Effector CD4-positive, alpha-beta T cell (primary cell): ENCODE measurements at places on chromosomes 2 and 18.

DNA sequence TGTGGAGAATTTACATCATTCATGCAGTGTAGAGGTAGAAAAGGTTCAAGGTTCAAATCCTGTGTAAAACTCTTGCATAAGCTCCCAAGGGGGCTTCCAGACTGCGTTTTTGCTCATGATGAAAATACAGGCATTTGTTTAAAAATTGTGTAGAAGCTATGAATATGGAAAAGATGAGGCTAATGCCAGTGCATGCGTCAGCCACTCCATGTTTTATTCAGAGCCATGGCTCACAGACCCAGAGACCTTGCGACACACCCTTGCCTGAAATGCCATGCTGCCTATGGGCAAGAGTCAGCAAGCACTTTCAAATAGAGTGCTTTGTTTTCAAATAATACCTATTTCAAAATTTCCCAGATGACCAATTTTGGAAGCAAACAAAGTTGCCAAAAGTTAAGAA is 262.3 kb downstream of the TRIB2 start:
- DNase-seq, result no peak

- DNase-seq, result no peak
Observed at GRCh38 chr2:83071914-83072313, 1387.2 kb downstream of the SUCLG1 start.

- DNase-seq, result no peak
Observed at GRCh38 chr2:139099721-139100120, 319.5 kb upstream of the NXPH2 start.

DNA sequence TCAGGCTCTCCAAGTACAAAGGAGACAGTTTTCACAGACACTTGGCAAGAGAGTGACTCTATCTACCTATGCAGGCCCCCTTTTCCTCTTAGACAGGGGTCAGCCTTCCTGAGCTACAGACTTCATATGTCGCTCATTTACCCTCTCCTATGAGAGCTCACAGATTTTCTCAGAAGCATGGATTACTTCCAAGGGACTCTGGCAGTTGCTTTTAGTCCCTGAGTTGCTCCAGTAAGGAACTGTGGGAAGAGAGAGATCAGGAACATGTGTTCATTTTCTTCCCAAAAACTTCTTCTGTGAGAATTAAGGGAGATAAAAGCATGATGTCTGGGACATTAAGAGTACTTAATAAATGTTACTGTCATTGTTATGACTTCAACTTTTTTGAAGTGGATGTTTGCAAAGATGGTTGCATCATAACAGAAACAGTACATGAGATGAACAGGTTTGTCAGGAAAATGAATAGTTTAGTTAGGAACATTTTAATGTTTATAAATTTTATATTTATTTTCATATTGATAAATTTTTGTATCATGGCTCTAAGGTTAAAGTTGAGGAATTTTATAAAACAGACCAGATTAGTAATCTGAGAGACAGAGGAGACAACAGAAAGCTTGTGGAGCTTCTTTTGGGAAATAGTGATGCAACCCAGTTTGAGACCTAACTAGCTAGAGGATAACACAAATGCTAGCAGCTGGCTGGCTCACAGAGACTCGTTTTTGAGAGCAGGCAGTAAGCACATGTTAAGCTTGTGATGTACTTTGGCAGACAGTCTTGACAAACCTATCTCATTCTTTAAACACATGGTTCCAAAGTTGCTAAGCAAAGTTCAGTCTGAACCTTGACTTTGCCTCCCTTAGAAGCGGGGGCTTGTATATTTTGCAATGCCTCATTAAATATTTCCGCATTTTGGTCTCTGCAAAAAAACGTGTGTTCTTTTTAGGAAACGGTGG is 21.7 kb upstream of the UGP2 start:
- no peak for DNase-seq

- DNase-seq, result no peak
Observed at GRCh38 chr2:3492951-3493614, 26.2 kb downstream of the ADI1 start.

DNA sequence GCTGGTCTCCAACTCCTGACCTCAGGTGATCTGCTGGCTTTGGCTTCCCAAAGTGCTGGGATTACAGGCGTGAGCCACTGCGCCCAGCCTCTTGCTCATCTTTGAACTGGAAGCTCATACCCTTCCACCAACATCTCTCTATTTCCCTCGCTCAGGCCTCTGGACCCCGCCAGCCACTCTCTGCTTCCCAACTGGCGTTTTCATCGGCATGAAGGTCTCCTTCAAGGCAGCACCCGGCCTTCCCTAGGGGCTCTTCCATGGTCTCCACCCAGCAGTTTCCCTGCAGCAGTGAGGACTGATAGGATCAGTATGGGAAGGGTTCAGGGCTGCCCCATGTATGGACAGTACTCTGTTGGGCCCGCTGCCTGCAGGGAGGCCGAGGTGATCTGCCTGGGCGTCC is 65.8 kb upstream of the HS6ST1 start:
- no peak for DNase-seq

DNA sequence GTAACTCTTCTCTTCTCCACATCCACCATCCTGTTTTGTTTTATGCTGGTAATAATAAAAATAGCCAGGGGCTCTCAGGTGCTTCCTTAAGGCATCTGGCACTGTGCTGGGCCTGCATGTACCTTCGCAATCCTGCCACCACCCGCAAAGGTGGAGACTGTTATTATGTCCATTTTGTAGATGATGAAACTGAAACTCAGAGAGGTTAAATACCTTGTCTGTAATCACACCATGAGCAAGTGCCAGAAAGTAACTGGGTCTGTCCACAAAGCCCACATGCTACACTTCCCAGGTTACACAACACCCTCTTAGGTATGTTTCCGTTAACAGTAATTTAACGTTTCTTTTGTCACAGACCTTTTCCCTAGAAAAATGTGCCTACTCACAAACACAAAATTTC is 27.0 kb downstream of the NRP2 start:
- no peak for DNase-seq

DNA sequence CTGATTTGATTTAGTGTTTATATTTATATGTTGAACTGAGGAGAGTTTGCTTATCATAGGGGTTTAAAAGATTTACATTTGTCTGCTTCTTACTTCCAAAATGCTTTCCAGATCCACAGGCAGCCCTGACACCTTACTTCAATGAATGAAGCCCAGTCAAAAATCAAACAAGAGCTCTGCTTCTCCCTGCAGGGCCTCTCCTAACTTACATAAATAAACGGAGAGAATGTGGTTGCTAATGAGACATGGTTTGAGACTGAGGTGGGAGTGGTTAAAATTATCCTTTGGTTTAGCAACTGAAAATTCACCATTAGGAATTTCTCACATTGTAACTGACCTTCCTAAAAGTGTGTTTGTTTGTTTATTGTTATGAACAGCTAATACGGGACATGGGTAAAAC is 612.3 kb upstream of the FANCL start:
- DNase-seq, result no peak

GRCh38 chr2:157486596-157487270 is 42.8 kb upstream of the CYTIP start:
- no peak for DNase-seq

GRCh38 chr2:210955591-210955990 is 399.2 kb downstream of the CPS1 start:
- no peak for DNase-seq

DNA sequence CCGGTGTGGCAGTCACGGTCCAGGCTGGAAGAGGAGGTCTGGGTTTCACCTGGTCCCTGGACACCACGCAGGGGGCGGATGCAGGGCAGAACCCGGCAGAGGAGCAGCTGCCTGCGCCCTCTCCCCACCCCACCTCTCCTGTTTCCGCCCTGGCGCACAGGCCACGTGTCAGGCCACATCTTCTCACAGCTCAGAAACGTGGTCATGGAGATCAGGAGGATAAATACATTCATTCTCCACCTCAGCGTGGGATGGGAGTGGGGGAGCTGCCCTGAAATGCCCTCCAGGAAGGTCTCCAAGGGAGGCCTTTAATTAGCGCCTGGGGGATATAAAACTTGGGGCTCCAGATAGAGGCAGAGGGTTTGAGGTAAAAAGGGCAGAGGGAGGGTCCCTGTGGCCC is 142.0 kb downstream of the KCTD1 start:
- no peak for DNase-seq

DNA sequence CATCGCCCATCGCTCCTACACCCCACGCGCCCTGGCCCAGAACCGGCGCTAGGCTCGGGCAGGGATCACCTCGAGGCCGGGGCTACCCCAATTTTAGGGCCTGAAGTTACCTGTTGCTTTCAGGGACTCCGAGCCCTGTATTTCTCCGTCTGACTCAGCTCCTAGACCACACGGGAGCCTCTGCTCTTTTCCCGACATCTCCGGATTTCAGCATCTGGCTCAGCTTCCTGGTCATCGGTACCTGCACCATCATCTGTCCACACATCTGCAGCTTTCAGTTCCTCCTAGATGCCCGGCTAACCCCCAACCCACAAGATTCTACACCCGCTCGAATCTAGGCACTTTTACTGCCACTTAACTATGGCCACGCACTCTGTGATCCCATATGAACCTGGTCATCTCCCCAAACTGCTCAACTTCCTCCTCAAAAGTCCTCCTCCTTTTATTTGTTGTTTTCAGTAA is 12.1 kb upstream of the HMSD start:
- no peak for DNase-seq

- peak; percentile 68 for DNase-seq
Observed at GRCh38 chr2:25161055-25161781, 7.2 kb downstream of the POMC start.

- no peak for DNase-seq
Observed at GRCh38 chr2:186017278-186017677, 278.7 kb downstream of the FSIP2 start.

DNA sequence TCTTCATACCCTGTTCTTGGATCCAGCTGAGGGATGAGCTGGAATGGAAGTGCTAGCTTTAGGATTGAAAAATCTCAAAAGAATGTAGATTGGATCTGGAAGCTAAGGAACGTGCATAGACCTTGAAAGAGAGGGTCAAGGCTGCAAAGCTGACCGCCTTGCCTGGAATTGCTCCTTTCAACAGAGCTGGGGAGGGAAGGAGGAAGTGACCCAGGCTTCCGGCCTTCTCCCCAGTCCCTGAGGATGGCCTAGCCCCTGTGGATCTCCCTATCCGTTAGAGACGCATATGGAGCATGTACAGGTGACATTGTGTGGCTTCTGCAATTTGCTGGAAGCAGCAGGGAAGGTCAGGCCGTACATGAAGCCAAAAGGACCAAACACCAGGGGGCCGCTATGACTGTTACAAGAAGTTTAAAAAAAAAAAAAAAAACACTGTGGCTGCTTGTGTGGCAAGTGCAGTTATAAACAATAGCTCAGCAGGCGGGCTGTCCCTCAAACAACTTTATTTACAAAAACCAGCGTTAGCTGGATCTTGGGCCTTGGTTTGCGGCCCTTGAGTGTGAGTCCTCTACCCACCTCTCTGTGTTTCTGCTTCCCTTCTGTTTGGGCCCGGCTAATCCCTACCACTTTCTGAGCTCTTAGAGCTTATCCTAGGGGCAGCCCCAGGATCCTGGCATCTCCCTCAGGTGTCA is 227.6 kb downstream of the SEPTIN10 start:
- no peak for DNase-seq

GRCh38 chr2:186590759-186591505 is 1.1 kb downstream of the ITGAV start:
- peak; percentile 11 for DNase-seq

GRCh38 chr2:50953021-50953420 is 78.9 kb downstream of the NRXN1 start:
- no peak for DNase-seq

DNA sequence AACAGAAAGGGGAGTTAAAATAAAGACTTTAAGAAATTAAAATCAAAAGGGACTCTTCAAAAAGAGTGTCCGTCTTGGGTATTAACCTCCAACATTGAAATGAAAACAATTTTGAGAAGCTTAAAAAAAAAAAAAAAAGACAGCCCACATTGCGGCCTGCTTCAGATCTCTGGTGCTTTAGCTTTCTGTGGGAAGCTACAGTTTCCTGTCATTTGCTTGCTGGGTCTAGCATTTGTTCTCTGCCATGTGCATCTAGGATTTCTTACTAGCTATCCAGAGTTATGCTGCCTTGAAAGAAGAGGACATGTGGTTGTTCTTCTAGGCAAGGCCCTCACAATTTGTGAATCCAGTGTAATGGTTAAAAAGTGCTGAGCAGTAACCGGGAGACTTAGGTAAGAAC is 375.3 kb downstream of the SLC4A3 start:
- no peak for DNase-seq

DNA sequence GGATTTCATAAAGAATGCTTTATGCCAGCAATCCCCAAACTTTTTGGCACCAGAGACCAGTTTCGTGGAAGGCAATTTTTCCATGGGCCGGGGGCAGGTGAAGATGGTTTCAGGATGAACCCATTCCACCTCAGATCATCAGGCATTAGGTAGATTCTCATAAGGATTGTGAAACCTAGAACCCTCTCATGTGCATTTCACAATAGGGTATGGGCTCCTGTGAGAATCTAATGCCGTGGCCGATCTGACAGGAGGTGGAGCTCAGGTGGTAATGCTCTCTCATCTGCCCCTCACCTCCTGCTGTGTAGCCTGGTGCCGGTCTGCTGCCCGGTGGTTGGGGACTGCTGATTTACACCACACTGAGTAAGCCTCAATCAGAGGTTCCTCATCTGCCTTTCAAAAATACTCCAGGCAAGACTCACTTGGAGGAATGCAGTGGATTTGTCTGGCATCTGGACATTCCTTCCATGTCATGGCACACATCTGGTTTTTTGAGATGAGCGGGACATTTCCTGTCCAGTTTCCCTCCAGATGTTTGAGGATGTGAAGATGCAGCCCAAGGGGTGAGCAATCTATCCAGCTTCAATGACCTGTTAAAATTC is 185.8 kb downstream of the VAPA start:
- DNase-seq, result no peak

GRCh38 chr2:86048888-86049287 is 56.8 kb downstream of the POLR1A start:
- DNase-seq, result no peak

DNA sequence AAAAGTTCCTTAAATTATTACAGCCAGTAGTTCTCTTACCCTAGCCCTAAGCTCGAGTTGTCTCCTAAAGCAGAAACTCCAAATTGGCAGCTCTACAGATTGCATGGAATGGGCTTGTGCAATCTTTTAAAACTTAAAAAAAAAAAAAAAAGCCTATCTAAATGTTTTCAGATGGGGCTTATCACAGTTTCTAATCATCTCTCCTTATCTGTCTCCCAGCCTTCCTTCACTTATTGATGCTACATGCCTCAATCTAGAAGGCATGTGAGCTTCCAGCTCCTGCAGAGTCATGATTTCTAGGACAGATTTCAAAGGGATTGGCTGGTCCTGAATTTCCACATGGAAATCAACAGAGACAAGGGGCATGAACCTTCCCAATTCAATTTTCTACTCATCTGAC is 33.1 kb upstream of the PELI1 start:
- no peak for DNase-seq

GRCh38 chr2:101147062-101147461 is 4.1 kb downstream of the TBC1D8 start:
- DNase-seq, result no peak

GRCh38 chr18:2956056-2956455 is 56.9 kb downstream of the LPIN2 start:
- no peak for DNase-seq
